ENCODE measurements at places on chromosomes 12 and 14.

- DNase-seq = no peak
Observed at GRCh38 chr12:54555670-54556257, 6.4 kb downstream of the PDE1B start.

DNA sequence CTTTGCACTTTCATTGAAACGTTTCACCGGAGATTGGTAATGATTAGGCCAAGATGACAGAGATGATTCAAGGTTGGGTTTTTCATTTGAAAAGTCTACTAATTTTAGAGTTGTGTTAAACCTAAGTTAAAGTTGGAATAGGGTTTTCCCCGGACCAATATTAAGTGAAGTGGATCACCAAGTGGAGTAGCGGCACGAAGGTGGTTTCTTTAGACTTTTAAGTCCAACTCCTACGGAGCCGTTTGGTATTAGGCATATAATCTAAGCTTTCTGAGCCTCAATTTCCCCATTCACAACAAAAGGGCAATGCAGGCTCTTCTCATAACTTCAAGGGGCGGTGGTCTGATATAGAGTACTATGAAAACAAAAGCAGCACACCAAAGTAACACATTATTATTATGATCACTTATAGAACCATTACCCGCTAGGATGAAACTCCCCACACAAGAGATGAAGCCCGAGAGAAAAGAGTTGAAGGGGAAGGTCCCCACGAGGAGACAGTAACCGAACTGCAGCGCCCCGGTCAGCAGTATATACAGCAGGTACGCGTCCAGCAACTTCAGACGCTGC lies 413 bp downstream of the DAD1 start:
- no peak for DNase-seq

DNA sequence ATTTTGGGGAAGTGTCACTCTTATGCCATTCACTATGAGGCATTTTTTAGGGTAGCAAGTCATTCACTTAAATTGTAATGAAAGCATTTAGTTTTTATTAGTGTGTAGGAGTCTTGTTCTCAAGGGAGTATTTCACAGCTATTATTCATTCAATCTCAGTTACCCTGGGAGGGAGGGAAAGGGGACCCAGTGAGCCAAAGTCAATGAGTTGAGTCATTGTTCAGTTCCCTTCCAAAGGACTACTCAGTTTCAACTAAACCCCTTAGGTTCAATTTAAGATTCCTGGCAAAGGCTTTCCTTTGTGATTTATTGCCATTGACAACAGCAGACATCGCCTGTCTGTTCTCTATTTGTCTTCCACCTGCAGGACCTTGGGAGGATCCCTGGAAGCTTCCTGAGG lies 29.3 kb upstream of the RASSF8 start:
- DNase-seq = no peak

GRCh38 chr14:104348741-104349140 lies 210.4 kb downstream of the KIF26A start:
- no peak for DNase-seq

Data from SK-N-SH (cell line).